ENCODE measurements at places on chromosomes 1 and 21. TPM values are rescaled to one million over a fixed set of nuclear protein-coding genes. Genes with fewer than 3 reads are reported as not detected.

DNA sequence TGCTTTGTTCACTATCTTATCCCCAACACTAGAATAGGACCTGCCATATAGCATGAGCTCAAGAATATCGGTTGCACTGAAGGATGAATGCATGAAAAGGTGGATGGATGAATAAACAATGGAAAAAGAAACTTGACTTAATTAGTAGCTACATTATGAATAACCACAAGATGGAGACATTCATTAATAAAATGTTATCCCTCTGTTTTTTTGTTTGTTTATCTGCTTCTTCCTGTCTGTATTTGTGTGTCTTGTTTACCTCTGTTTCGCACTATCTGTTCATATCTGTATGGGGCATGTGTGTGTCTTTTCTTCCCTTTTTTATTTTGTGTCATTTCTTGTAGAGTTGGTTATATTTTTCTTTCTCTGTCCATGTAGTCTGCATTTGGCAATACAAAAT, 1.1 kb upstream of the OR14I1 start:
- no peaks in the 10 kb centered on the region for H3K36me3 ChIP-seq
- H3K27me3 ChIP-seq: peaks cover 26% of the 10 kb centered on the region
- DNase-seq: no peak
- H3K4me3 ChIP-seq: no peak overlapping the region

DNA sequence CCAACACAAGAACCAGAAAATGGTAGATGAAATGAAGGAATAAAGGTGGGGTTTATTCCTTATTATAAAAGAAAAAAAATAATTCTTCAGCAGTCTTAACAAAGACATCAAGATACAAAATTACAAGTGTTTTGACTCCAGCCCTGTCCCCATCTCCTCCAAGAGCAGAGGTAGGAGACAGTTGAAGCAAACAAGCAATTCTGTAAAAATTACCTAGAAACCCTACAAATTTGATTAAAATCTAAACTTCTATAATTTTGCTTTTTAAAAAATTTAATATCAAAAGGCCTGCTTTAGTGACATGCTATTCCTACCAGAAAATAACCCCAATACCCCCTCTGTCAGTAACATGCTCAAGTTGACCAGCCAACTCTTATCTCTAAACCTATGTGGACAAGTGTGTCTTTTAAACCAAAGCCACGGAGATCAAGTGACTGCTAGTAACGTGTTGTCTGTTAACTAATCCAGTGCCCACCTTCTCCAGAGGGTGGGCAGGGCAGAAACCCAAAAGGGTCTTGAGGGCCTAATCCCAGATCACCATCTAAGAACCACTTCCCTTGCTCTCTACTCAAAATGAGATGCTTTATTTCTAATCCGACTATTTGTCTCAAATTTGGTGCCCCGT, 8.4 kb downstream of the GLUL start:
- H3K4me1 ChIP-seq: peaks cover 58% of the 10 kb centered on the region
- H3K4me3 ChIP-seq: no peak overlapping the region
- H3K27me3 ChIP-seq: no peaks in the 10 kb centered on the region
- peak overlapping the region; percentile 1 for H3K27ac ChIP-seq
- peaks cover 65% of the 10 kb centered on the region for H3K36me3 ChIP-seq

DNA sequence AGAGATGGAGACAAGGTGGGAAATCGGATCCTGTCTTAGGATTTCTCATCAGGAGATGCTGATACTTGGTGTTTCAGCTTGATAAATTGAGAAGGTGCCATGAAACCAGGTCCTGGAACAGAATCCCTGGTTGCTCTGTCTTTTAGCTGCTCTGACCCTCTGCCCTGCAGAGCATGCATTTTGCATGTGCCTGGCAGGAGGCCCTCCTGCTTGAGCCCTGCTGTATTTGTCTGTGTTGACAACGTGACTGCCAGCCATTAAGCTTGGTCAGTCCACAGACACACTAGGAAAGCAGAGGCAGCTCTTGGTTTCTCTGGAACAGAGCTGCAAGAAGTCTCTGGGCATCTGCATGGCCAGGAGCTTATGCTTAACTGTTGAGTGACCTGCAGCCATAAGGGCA, 2.5 kb downstream of the SLC25A44 start:
- no peaks in the 10 kb centered on the region for H3K27me3 ChIP-seq
- H3K4me1 ChIP-seq: peaks cover 67% of the 10 kb centered on the region
- H3K27ac ChIP-seq: peak overlapping the region; percentile 66
- peaks cover 14% of the 10 kb centered on the region for H3K36me3 ChIP-seq
- no peak overlapping the region for H3K4me3 ChIP-seq

Gene ILDR2
- 3.6 TPM for total RNA-seq

Gene SLC35F3
- not detected for total RNA-seq

Gene ZNF648
- not detected for total RNA-seq

Gene SH3GLB1
- 114 TPM for total RNA-seq

Measured in left ventricle myocardium inferior (tissue), 1 donor.